ENCODE measurements at places on chromosomes 6 and 20.

DNA sequence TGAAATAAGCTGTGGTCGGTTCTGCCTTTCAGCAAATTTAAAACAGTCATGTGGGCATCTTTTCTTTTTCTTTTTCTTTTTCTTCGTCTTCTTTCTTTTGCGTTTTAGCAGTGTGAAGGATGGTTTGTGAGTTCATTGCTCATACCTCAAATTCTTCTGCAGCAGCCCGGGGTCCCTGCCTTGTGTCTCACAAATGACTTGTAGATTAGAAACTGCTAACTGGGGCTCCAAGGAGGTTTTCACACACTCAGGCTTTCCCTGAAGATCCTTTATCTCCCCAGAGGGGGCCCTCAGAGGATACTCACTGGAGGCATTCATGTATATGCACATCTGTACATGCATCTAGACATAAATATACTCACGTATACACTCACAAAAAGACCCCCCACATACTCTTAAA lies 1.7 kb downstream of the SMOC2 start:
- DNase-seq, result no peak

DNA sequence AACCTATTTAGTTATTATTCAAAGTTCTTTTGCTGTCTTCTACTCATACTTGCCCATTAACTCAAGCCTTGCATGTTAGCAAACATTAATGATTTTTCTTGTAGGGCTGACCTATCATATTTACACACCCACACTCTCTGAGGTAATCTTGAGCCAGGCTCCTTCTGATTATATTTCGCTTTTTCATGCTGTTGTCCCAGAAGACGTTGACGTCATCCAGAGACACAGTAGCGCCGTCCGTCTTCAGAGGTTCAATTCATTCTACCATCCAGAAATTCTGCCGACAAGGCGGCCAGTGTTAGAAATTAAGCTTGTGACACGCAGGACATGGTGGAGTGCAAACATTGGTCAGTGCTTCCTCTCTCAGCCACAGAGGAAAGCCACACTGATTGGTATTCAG lies 584.7 kb downstream of the BMP2 start:
- DNase-seq, result no peak

DNA sequence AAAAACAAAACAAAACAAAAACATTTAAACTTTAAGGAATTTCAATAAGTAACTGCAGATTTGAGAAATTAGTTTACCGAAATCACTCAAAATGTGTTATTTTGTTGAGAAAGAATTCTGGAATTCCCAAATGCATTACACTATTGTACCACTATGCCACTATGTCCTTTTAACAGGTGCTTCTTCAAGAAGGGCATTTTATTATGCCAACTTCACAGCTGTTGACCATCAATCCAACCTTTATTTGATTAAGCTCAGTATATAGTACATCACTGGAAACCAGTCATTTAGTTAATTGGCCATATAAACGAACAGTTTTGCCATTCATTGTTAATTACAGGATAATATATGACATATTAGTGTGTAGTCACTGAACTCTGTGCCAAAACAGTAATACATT lies 221.7 kb downstream of the ARHGAP18 start:
- no peak for DNase-seq

DNA sequence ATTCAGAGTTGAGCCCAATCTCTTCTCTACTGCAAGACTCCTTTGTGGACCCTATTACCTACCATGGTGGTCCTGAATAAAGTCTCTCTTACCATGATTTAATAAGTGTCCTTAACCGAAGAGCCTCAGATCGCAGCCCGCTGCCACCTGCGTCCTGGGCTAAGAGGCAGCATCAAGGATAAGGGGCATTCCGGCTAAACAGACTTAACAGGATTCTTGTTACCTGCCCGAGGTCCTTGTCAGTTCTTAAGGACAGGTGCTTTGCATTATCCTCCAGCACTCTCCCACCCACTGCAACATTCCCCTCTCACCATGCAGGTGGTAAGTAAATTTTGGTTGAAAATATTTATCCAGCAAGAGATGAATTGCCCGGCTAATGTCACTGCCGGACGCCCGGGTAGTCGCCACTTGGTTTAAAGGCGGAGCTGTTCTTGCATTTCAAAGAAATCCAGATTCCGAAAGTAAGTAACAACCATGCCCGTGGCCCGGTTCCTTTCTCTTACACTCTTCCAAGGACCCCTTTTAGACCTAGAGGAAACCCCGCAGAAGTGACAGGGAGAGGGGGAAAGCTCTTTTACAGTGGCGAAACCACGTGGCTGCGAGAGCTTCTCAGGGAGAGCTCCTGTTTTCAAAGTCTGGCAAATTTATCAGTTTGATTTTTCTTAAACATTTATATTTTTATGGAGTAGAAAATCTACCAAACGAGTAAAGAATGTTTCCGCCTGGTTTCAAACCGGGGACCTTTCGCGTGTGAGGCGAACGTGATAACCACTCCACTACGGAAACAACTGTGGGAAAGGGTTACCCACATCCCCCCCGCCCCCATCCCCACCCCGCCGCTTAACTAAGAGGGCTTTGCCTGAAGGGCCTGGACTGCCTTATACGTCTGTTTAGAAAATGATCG lies 41.9 kb upstream of the PRSS16 start:
- DNase-seq, result no peak

- DNase-seq, result no peak
Measured at GRCh38 chr6:31125162-31125561, 4.9 kb upstream of the CDSN start.

- no peak for DNase-seq
Measured at GRCh38 chr20:32521780-32522525, 63.2 kb downstream of the NOL4L start.

DNA sequence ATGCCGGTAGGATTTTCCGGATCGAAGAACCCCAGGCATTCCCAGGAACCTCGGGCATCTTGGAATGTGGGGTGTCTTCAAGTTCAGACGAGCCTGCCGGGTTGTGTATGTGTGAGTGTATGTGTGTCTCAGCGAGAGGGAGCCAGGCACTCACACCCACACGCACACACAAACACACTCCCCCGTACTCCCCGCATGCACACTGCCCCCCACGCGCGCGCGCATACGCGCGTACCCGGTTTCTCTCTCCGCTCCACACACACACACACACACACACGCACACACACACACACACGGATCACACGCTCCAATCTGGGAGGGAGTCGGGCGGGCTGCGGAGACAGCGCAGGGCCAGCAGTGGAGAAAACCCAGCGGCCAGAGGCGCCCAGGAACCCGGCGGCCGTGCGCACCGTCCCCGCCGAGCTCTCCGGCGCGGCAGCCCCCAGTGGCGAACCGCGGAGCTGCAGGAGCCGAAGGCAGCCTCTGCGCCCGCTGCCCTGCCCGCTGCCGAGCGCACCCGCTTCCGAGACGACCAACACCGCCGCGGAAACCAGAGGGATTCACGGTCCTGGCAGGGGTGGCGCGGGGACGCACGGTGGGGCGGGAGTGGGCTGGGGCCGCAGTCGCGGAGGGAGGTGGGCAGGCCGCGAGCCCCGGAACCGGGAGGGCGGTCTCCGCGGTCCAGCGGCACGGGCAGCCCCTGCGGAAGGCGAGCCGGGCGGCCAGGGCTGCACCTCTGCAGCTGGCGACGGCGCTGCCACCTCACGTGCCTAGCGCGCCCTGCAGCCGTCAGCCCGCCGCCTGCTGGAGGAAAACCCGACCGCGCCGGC lies at the start of gene LRFN2:
Gene LRFN2, minus strand, starts transcription at position 125 of the 830 bp plus-strand sequence.
- DNase-seq, result peak; percentile 20

GRCh38 chr6:109979033-109979921 lies 1.2 kb downstream of the GPR6 start:
- DNase-seq, result no peak

DNA sequence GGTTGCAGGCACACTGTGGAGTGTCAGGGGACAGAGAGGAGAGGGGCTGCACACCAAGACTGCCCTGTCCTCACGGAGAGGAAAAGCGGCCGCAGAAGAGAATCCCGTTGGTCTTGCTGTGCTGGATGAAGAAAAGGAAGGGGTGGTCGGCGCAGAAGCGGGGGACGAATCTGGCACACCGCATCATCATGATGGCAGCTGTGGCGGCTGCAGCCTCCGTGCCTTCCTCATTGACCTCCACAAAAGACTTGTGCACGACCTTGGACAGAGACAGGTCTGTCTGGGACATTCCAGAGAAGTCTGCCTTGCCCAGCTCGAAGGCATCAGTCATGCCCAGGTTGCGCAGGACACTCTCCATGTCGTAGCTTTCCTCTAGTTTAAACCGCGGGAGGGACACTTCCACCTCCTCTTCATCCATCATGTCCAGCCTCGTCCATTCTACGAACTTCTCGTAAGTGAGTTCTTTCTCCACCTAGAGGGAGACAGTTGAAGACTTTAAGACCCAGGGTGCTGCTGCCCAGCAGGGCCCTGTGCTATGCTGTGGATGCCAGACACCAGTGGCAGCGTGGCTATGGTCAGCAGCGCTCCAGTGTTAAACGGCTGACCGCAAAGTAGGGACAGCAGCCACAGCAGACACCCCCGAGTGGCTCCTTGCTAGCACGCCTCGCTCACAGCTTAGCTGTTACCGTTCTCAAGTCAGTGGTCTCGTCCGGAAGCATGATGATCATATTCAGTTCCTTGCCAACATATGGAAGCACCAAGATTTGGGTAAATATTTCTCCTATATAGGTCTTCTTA lies 22.9 kb downstream of the SERPINB6 start:
- no peak for DNase-seq

Data from fibroblast of skin of left biceps (primary cell).